ENCODE measurements at places on chromosomes 16 and 17. TPM values are rescaled to one million over a fixed set of nuclear protein-coding genes. Genes with fewer than 3 reads are reported as not detected.

Gene OTOA
- total RNA-seq, result 0.09 TPM

Gene GPR179
- 0.03 TPM for total RNA-seq

Gene MYL4
- not detected for total RNA-seq

Gene MRPL45
- 65.7 TPM for total RNA-seq

Gene SP6
- total RNA-seq, result 7.0 TPM

Gene C17orf67
- total RNA-seq, result 1.8 TPM

Gene C16orf95
- 5.2 TPM for total RNA-seq

Gene MAP2K6
- total RNA-seq, result 7.4 TPM

Gene LGALS9B
- not detected for total RNA-seq
